ENCODE measurements at places on chromosomes 6 and 20. TPM values are rescaled to one million over a fixed set of nuclear protein-coding genes. Genes with fewer than 3 reads are reported as not detected.

The TLDC2 gene
- total RNA-seq = 1.4 TPM

The SLC22A7 gene
- not detected for total RNA-seq

The GMPR gene
- 3.2 TPM for total RNA-seq

The OR2H2 gene
- total RNA-seq = not detected

The BEND6 gene
- total RNA-seq = not detected

The SFTA2 gene
- total RNA-seq = not detected

DNA sequence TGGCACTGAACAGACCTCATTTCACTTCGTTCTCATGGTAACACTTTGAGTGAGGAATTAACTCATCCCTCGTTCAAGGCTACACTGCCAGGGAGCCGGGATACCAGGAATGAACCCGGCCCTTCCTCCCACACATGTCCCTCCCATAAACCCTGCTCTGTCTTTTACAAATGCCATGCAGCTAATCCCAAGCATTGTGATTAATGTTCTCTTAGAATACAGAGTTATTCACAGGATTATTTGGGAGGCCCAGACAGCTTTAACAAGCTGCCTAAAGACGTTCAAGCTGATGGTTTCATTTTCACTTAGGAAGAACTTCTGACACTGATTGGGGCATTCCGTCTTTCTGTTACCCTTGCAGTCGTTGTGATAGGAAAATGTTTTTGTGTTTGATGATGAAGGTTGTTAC is 42.5 kb upstream of the CD83 start:
- no peak for DNase-seq

DNA sequence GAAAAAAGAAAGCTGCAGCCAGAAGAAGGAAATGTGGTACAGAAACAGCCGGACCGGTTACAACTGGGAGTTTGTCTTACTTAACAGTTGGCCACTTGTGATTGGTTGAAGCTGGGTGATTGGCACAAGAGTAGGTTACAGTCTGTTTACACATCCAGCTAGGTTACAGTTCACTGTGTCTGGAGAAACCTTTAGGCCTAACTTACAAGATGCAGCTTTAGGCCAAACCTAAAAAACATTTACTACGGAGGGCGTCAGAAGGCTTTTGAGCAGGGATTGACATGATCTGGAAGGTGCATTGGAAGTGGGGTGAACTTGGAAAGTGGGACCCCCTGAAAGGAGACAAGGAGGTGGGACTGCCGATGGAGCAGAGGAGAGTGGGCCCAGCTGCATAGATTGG is 122.3 kb downstream of the BANF2 start:
- no peak for DNase-seq

- no peak for DNase-seq
These were observed 246.9 kb downstream of the UBE3D start for GRCh38 chr6:82818727-82819126.

DNA sequence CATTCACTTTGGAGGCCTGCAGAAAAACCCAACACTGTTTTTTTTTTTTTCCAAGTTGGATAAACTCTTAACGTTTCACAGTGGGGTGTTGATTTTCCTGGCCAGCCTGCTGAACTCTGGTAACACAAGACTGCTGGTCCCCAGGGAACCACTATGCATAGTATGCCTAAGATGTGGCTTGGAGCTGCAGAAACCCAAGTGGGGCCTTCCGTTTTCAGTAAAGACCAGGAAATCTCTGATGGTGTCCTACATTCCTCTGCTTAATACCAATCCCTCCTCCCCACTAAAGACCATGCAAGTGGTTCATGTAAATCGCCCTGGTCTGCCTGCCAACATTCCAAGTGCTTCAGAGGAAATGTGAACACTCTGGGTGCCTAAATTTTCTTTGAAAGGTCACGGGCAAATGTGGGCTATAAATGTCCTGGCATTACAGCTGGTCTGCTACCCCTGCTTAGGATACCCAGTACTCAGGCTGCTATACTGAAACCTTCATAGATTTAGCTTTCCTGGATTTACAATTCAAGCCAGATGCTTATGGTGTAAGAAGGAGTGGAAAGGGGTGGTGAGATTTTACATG is 615.4 kb downstream of the MAFB start:
- DNase-seq = no peak

DNA sequence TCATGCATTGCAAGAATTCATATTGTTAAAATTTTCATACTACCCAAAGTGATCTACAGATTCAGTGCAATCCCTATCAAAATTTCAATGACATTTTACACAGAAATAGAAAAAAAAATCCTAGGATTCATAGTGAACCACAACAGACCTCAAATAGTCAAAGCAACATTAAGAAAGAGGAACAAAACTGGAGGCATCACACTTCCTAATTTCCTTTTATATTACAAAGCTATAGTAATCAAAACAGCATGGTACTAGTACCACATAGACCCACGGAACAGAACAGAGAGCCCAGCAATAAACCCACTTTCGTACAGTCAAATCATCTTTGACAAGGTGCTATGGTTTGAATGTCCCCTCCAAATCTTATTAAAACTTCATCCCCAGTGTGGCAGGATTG is 39.7 kb downstream of the NTSR1 start:
- no peak for DNase-seq

GRCh38 chr6:163490826-163491577 is 76.5 kb downstream of the QKI start:
- DNase-seq = peak; percentile 41

- DNase-seq = no peak
These were observed 27.8 kb upstream of the TLDC2 start for GRCh38 chr20:36848078-36848660.

- DNase-seq = no peak
These were observed 360.6 kb downstream of the RIMS1 start for GRCh38 chr6:72246926-72247325.

GRCh38 chr20:11716239-11716944 is 201.3 kb upstream of the BTBD3 start:
- DNase-seq = no peak

Data from natural killer cell (primary cell).